Ureter (tissue), 1 donor: ENCODE measurements at places on chromosomes 11 and 22.

GRCh38 chr22:49179886-49180682, 647.6 kb downstream of the BRD1 start:
- DNase-seq: no peak

GRCh38 chr22:22959147-22959827, 71.7 kb downstream of the IGLL5 start:
- peak; percentile 82 for DNase-seq

- DNase-seq: peak; percentile 43
These were observed 25.3 kb upstream of the GRAMD4 start for GRCh38 chr22:46594947-46595298.

DNA sequence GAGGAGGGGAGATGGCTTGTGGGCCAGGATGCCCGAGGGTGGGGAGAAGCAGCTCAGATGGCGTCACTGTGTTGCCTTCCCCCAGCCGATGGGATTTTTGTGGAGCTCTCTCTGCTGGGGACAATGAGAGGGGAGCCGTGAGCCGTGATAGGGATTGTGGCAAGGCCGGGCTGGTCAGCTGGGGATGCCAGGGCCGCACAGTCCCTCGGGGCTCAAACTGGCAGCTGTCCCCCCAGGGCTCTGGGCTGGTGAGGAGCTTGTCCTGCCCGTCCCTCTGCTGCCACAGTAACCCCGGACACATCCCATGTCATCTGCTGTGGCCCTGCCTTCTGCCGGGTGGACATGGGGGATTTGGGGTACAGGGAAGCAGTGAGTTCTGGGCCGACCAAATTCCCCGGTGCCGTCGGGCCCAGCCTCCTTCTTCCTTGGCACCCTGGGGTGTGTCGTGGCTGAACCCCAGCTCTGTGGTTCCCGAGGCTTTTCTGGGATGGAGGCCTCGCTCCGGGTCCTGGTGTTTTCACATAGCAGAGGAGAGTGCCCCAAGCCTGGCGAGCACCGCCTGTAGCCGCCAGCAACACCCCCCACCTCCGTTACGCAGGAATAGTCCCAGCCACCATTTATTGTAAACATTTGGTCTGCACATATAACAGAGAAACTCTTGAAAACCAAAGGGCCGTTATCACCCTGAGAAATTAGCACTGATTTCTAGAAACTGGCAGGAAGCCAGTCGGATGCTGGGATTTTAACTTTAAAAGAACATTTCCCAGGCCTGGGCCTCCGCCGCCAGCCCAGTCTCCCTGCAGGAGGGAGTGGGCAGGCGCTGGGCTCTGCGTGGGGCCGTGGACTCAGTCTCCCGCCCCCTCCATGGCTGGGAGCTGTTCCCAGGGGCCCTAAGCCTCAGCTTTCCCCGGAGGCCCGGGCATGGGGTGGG, 9.9 kb downstream of the BRSK2 start:
- no peak for DNase-seq

DNA sequence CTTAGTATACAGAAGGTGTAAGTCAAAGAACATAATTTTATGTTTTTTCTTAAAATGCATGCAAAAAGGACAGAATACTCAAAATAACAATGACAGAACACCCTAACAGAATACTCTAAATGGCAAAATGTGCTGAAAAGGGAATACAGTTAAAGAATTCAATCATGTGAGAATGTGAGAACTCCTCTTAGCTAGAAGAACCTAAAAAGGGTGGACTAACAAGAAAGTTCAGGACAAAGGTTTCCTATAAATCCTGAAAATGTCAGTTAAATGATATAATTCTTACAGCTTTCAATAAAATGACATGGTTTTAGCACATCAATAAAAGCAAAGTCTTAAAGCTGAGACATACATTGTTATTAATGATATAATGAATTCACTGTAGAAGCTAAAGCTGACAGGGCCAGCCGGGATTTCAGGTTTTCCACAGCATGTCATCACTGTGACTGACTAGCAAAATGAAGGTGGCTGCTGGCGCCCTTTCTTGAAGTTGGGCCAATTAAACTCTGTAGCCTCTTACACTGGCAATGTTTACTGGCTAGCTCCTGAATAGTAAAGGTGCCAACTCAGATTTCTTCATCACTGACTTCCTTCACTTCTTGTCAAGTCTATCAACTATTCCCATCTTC, 244.4 kb downstream of the TTC28 start:
- DNase-seq: no peak

- no peak for DNase-seq
These were observed 12.7 kb upstream of the C11orf91 start for GRCh38 chr11:33713151-33713855.

GRCh38 chr22:35257321-35258190, at the start of gene HMGXB4:
Gene HMGXB4, plus strand, starts transcription at chr22:35257493. Its CDS starts 4,898 bp downstream, at chr22:35262391.
- peak; percentile 88 for DNase-seq

GRCh38 chr11:69416143-69416515, 65.3 kb upstream of the LINC01488 start:
- no peak for DNase-seq

DNA sequence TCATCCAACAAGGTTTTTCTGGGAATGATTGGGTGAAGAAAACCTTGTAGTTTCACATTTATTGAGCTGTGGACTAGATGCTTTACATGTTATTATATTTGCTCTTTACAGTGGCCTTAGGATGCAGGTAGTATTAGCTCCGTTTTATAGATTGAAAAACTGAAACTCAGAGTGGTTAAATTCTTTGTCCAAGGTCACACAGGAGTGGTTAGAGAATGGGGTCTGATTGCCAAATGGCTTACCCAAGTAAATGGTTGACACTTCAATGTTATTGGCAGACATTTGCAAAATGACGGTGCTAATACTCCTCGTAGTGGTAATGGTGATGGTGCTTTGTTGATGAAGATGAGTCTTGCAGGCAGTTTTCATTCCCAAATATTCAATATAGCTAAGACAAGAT, 2.2 kb downstream of the GTPBP1 start:
- DNase-seq: no peak

DNA sequence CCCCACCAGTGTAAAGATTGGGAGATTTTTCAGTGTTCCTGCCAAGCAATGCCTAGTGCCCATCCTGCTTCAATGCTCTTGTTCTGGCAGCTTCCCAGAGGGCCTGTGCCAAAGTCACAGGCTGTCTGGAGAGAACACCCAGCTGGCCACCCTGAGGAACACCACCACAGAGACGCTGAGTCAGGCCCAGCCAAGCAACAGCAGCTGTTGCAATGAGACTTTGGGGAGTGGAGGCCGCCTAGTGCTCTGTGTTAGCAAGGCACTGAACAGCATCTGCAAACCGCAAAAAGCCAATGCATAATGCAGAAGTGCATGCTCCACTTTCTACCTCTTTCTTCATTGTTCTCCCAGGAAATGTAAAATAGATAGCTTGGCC, 168.1 kb downstream of the NXPE2 start:
- DNase-seq: no peak

DNA sequence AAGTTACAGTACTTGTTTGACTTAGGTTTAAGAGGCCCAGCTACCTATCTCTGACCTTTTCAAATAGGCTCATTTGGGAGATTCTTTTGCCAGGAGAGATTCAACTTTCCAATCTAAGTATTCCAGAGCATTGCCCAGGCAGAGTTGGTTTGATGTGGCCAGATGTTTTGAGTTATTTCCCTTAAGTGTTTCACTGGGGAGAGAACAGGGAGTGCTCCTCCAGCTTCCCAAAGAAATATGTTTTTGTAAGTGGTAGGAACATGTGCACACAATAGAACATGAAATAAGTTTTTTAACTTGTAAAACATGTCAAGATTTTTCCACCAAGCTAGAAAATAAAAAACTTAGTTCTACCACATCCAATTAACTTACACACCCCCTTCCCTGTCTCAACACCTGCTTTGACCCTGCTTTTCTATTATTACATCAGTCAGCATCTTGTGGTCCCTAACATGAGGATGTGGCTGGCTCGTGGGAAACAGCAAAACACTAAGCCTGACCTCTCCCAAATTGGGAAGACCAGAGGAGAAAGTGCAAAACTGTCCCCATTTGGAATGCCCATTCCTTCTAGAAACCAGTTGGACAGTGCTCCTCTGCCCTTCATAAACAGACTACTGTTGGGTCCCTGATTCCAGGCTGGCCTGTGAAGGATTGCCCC, 70.4 kb upstream of the RASSF10 start:
- DNase-seq: no peak

- DNase-seq: no peak
These were observed 3.4 kb downstream of the USH1C start for GRCh38 chr11:17540807-17541206.

DNA sequence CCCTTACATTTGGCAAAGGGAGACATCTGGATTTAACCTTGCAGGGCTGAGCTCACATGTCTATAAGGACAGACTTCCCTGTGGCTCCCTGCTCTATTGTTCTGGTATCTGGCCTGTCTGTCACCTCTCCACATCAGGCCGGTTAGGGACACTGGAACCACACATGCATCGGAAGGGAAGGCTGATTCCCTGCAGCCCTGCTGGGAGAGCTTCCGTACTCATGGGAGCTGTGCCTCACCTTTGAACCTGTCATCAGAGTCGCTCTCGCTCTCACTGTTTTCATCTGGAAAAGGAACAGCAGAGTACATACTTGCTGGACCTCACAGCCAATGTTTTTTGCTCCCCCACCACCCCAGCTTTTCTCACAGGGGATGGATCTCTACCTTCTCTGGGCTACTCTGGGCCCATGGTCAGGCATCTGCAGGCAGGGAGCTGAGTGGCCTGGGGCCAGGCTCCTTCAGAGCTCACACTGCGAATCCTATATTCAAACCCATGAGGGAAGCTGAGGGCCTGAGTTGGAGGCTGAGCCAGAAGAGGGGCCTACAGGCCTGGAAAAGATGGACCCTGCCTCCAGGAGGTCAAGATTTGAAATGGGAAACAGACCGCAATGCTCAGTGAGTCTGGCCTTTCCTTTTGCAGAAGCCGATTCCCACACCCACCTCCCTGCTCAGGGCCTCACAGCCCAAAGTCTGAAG, 31.3 kb downstream of the RPL27A start:
- DNase-seq: no peak

DNA sequence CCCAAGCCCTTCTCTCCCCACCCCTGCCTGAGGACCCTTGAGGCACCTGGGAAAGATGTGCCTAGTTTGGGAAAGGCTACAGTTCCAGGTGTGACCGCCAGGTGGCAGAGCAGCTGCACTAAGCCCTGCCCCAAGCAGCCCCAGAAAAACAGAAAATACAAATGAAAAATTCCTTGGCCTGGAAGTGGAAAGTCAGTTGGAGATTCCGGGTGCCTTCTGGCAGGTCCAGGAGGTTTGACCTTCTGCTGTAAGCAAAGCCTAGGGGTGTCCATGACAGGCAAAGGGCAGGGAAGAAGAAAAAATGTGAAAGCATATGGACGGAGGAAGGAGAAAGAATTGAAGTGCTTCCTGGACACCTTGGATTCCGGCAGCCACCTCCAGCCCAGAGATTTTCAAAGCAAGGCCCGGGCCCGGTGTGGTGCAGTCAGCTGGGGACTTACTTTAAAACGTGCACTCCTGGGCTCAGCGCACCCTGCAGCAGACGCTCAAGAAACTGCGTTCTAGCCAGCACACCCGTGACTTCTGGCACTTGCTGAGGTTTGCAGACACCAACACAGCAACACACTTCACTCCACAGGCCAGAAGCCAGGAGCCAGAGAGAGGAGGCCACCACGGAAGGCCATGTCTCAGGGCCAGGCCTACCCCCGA, 37.3 kb upstream of the SLC22A12 start:
- peak; percentile 66 for DNase-seq

- DNase-seq: no peak
These were observed 559.7 kb downstream of the BRD1 start for GRCh38 chr22:49267996-49268395.

- no peak for DNase-seq
These were observed 285.9 kb downstream of the BRD1 start for GRCh38 chr22:49541693-49542230.

- no peak for DNase-seq
These were observed 31.7 kb upstream of the MOB2 start for GRCh38 chr11:1518301-1518700.

- DNase-seq: no peak
These were observed 9.8 kb downstream of the PICK1 start for GRCh38 chr22:38067028-38067415.

DNA sequence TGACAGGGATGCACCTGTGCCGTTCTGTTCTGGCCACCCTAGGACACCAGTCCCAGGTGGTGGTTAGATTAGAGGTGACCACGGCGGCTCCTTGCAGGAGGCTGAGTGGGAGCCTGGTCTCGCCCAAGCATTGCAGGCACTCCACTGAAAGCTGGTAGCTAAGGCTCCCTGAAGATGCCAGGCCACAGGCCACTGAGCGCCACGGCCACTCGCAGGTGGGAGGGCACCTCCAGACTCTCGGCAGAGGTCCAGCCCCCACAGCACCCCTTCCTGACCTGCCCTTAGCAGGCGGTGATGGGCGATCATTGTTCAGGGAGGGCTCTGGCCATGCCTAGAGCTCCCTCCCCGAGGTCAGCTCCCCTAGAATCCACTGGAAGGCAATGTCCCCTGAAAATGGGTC, 1270.2 kb downstream of the BRD1 start:
- no peak for DNase-seq

DNA sequence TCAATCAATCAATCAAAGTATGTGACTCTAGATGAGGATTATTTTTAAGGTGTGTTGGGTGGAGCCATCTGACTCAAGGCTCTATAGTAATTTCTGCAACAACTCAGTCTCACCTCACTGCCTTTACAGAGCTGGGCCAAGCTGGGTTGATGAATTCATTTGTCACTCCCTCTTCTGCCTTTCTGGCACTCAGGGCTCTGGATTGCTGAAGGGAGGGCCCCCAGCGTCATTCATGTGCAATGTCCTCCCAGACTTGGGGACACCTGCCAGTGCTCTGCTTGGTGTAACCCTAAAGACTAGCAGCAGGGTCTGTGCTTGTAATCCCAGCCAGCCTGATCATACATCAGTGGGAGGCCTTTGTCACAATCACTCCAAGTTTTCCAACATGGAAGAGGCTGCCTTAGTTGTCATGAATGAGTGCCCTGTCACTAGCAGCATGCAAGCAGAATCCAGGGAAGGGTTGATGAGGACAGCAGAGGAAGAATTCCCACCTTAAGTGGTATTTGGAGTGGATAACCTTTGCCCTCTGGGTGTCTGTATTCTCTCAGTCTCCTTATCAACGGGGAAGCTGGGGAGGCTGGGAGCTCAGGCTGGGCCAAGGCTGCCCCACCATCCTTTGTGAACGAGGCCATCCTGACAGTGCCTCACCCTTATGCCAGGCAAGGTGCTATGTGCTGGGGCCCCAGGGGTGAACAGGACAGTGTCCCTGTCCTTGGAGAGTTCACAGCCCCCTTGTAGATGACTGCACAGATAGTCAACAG, 2.0 kb upstream of the TP53I11 start:
- DNase-seq: no peak

DNA sequence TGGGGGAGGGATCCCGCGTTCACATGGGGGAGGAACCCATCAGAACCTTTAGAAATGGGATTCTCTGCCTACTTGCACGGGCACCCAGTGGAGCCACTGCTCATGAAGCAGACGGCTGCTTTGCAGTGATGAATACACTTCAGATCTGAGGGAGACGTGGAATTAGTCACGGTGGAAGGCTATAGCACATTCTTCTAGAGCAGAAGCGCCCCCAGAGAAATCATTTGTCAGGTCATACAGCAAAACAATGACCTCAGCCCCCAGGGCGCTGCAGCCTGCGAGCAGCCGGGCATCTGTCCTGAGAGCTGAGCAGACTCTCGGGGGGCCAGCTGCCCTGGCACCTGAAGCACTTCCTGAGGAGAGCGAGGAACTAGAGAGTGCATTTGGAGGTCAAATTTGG, 12.7 kb downstream of the TP53AIP1 start:
- no peak for DNase-seq

GRCh38 chr11:79939111-79939510, 498.3 kb upstream of the TENM4 start:
- no peak for DNase-seq

GRCh38 chr11:17294033-17294432, 17.5 kb downstream of the NUCB2 start:
- DNase-seq: no peak
